ENCODE measurements at places on chromosomes 7 and 10. TPM values are rescaled to one million over a fixed set of nuclear protein-coding genes. Genes with fewer than 3 reads are reported as not detected.

The MRPS24 gene
- 256 TPM for total RNA-seq

The PRPS1L1 gene
- not detected for total RNA-seq

The HOXA5 gene
- total RNA-seq, result 6.2 TPM

The LRIT1 gene
- total RNA-seq, result not detected

The VGF gene
- total RNA-seq, result 15.1 TPM

The CD36 gene
- total RNA-seq, result 0.21 TPM

The ITIH2 gene
- total RNA-seq, result 0.32 TPM

The GALNT17 gene
- total RNA-seq, result not detected

The AKR1C8 gene
- 0.49 TPM for total RNA-seq

The CCDC172 gene
- not detected for total RNA-seq

The METTL2B gene
- total RNA-seq, result 25.0 TPM

The ZRANB1 gene
- total RNA-seq, result 10.4 TPM

The AKR1C4 gene
- 0.18 TPM for total RNA-seq

The TLL2 gene
- total RNA-seq, result 0.10 TPM

The SPDYE8 gene
- not detected for total RNA-seq

The GFRA1 gene
- 12.3 TPM for total RNA-seq

The TEX36 gene
- total RNA-seq, result not detected

The CPVL gene
- not detected for total RNA-seq
